ENCODE measurements at places on chromosomes 6 and 20.

- DNase-seq = no peak
Measured at GRCh38 chr6:157966589-157966977, 15.1 kb upstream of the SYNJ2 start.

DNA sequence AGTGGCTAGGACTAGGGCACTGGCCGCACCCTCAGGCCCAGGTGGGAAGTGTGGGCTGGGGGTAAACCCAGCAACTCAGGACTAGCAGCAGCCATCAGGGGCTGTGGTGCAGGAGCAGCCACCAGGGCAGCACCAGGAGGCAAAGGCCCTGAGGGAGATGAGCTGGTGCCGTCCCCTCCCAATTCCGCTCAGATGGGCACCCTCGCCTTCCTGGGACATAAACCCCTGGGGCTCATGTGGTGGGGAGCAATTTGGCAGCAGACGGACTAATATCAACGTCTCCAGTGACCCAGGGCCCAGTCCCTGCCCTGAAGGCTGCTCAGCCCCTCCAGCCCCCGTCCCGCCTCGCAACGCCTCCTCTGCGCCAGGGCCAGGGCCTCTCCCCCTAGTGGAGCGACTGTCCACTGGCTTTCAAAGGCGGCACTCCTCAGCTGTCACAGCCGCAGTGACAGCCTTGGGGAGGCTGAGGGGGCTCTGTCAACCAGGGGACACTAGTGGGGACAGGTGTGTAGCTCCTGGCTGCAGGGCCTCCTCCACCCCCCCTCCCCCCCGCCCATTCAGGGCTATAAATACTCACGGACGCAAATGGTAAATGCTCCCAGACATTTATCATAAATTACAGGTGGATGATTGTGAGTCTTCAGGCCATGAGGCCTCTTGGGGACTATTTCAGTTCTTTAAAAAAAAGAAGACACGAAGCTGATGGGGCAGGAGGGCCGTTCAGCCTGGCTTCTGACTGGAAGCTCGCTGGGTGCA is 349.9 kb downstream of the ZFAND3 start:
- no peak for DNase-seq

DNA sequence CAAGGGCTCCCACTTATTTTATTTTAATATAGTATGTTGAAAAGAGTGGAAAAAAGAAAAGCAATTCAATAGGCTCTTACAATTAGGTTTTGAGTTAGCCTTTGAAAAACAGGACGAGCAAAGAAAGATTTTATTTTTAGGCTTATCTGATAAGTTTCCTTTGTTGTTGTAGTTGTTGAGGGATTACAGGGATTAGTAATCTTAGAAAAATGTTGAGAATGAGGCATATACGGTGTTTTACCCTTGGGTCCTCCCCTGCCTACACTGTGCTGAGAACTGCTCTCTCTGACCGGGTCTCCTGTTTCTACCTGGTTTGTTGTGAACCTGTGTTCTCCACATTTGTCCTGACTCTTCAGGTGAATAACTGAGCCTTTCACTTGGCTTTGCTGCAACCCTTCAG is 16.7 kb downstream of the TRAPPC3L start:
- DNase-seq = no peak

DNA sequence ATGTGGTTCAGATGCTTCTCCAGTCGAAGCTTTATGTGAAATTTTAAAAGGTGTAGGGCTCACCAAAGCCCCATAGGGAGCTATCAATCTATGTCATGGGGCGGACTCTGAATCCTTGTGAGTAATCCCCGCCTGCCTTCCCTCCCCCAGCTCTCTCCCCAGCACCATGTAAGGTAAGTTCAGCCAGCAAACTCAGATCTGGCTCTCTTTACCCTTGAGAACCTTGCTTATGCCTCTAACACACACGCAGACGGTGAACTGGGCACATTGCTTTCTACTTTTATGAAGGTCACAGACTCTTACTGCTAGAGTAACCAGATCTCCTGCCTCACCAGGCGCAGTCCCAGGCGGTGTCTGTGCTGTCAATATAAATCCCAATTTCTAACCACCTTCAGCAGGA is 82.6 kb upstream of the CNKSR3 start:
- DNase-seq = no peak

GRCh38 chr6:26129656-26130055 is 42.4 kb downstream of the HFE start:
- DNase-seq = no peak

- DNase-seq = no peak
Measured at GRCh38 chr20:18853946-18854646, 40.5 kb downstream of the SCP2D1 start.

DNA sequence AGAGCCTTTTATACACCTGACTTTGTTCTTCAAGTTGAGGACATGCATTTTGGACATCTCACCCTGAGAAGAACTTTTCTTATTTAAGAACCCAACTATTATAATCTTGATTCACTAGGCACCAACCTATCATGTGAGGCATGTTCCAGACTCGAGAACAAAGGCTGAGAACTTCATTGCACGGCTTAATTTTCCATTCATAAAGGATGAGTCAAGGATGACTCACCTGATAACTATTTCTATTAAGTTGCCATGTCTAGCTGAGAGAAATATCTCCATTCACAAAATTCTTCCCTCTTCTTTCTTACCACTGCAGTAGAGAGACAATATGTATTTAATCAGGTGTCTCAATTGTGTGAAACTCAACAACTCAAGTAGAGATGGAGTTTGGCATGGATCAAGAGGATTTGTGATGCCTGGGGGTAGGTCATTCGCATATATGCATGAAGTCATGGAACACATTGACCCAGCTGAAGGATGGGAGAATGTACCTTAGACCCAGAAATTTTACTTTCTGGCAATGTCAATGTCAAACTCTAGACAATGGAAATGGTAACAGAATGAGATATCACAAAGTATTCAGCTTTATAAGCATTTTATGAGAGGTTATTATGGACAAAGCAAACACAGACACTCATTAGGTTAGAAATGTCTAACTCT is 208.7 kb upstream of the PRND start:
- DNase-seq = no peak

DNA sequence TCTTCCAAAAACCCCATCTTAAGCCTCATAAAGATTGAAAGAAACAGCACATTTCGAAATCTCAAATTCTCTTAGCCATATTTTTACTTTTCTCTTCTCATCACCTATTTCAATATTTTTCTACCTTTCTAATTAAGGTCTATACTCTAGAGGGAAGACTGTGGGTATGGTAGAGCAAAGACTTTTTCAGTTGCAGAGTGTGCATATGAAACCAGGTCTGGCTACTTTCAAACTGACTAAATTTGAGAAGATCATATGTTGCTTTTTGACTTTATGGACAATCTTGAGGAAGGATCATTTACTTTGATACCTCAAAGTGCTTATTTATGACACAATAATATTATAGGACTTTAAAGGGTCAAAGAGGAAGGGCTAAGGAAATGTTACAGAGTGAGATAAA is 20.7 kb downstream of the FILIP1 start:
- DNase-seq = no peak

GRCh38 chr6:57064809-57065208 is 18.3 kb downstream of the KIAA1586 start:
- DNase-seq = no peak

DNA sequence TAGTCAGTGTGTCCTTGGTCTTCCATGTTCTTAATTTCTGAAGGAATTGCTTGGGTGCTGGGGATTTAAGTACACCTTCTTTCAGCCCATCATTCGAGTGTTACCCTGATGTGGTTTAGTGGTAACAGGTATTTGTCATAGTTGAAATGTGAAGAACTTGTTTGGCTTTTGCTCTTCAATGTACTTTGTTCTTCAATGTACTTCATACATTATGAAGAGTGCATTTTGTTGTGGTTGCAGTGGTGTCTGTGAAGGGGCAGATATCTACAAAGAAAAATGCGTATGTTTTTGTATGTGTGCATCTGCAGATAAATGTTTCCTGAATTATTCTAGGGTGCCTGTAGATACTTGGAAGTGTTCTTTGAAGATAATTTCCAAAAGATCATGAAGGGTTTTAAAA is 111.2 kb upstream of the SUPT3H start:
- DNase-seq = no peak
